Activated CD4-positive, alpha-beta T cell treated with anti-CD3 and anti-CD28 coated beads for 36 hours (primary cell): ENCODE measurements at places on chromosomes 13 and 19. TPM values are rescaled to one million over a fixed set of nuclear protein-coding genes. Genes with fewer than 3 reads are reported as not detected.
A peak's percentile ranks its signal among the peaks of the same experiment; 100 is the strongest.

DNA sequence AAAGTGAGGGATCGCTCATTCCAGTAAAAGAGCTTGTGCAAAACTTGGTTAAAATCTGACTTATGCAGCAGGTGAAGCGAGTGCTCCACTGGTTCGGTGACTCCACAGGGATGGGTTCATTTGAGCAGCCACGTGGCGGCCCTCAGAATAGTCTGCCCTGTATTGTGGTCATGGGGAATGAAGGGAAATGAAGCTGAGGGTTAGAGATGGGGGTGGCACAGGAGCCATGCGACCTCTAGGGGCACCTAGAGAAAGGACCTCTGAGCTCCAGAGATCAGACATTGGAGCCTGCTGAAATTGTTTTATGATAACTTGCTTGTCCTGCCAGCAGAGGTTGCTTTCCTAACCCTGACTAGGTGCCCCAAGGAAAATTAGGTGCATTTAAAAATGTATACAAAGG is 26.6 kb downstream of the CBY2 start:
- DNase-seq, result peak; percentile 16
- H3K27ac ChIP-seq, result no peak overlapping the region
- no peaks in the 10 kb centered on the region for H3K27me3 ChIP-seq
- no peaks in the 10 kb centered on the region for H3K36me3 ChIP-seq
- no peak overlapping the region for H3K4me3 ChIP-seq

GRCh38 chr19:47475465-47475864 is 3.8 kb upstream of the SLC8A2 start:
- peaks cover under 1% of the 10 kb centered on the region for H3K36me3 ChIP-seq
- no peak for DNase-seq
- H3K4me3 ChIP-seq, result no peak overlapping the region
- H3K4me1 ChIP-seq, result peaks cover 10% of the 10 kb centered on the region
- peaks cover 19% of the 10 kb centered on the region for H3K27me3 ChIP-seq
- no peak overlapping the region for H3K27ac ChIP-seq

- no peaks in the 10 kb centered on the region for H3K27me3 ChIP-seq
- no peaks in the 10 kb centered on the region for H3K36me3 ChIP-seq
- no peak for DNase-seq
- peaks cover 11% of the 10 kb centered on the region for H3K4me1 ChIP-seq
- H3K27ac ChIP-seq, result no peak overlapping the region
Measured at GRCh38 chr13:49436890-49437289, 7.0 kb downstream of the CAB39L start.

The IGLON5 gene
- 0.28 TPM for total RNA-seq

- H3K27me3 ChIP-seq, result no peaks in the 10 kb centered on the region
- no peaks in the 10 kb centered on the region for H3K4me1 ChIP-seq
Measured at GRCh38 chr19:36152352-36153091, at the start of gene COX7A1. Gene COX7A1, minus strand, starts transcription at chr19:36152447. Its CDS starts 40 bp downstream, at chr19:36152407.

DNA sequence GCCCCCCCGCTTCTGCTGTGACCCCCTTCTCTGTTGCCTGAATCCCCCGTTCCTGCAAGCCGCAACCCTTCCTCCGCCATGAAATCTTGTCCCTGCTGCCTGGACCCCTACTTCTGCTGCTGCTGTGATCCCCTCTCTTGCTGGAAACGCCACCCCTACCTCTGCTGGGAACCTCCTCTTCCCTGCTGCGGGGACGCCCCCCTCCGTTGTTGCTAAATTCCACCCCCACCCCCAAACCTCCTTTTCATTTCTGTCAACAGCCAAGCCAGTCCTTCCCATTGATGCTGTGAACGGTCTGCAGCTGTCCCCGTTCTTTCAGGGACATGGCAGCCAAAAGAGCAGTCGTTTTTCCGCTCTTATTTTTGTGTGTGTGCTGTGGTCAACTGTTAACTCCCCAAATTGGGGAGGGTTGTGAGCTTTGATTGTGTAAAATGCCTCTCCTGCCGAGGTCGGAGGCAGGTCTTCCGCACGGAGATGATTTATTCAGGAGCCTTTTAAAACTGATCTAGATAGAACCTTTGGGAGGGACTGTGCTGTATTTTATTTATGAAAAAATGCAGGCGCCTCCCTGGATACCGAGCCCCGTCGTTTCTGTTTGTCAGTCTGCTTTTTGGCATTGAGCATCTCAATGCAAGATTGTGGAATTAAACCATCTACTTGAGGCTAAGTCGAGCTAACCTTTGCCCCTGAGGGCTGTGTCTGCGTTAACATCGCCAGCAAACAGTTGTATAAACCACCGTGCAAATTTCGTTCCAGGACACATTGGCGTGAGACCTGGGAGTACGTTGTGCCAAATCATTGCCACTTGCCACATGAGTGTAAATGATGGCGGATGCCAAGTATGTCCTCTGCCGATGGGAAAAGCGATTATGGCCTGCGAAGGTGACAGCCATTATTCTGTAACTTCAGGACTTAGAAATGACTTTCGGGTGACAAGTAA is 27.9 kb upstream of the NDUFS7 start:
- H3K4me3 ChIP-seq, result peak overlapping the region; percentile 77
- peaks cover 33% of the 10 kb centered on the region for H3K36me3 ChIP-seq
- no peaks in the 10 kb centered on the region for H3K27me3 ChIP-seq
- H3K27ac ChIP-seq, result peak overlapping the region; percentile 49
- DNase-seq, result peak; percentile 51

DNA sequence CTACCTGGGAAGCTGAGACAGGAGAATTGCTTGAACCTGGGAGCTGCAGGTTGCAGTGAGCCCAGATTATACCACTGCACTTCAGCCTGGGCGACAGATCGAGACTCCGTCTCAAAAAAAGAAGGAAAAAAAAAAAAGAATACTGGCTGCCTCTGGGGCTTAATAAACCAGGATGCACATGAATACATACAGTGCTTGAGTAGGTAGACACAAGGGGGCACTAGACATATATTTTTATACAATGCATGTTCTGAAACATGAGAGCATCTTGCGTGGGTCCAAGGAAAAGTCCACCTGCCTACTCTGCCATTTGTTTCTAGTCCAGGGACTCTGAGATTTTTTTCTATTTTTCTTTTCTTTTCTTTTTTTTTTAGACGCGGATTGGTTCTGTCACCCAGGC is 31.2 kb downstream of the KEAP1 start:
- no peaks in the 10 kb centered on the region for H3K4me1 ChIP-seq
- no peak for DNase-seq
- H3K27me3 ChIP-seq, result peaks cover 2% of the 10 kb centered on the region
- H3K27ac ChIP-seq, result no peak overlapping the region
- no peak overlapping the region for H3K4me3 ChIP-seq

- DNase-seq, result peak; percentile 85
- H3K4me1 ChIP-seq, result peaks cover 33% of the 10 kb centered on the region
- peaks cover 21% of the 10 kb centered on the region for H3K27me3 ChIP-seq
Measured at GRCh38 chr19:45499196-45500180, 1.2 kb downstream of the PPM1N start.

GRCh38 chr13:38519229-38519911 is 167.5 kb upstream of the FREM2 start:
- no peaks in the 10 kb centered on the region for H3K4me1 ChIP-seq
- peaks cover 8% of the 10 kb centered on the region for H3K27me3 ChIP-seq
- no peak overlapping the region for H3K27ac ChIP-seq
- no peak for DNase-seq
- H3K36me3 ChIP-seq, result no peaks in the 10 kb centered on the region

The KIR2DL1 gene
- total RNA-seq, result not detected
